Germinal center (tissue), 1 donor: ENCODE measurements at places on chromosomes 7 and 10.

GRCh38 chr10:63825111-63825510, 303.9 kb downstream of the REEP3 start:
- DNase-seq = no peak

DNA sequence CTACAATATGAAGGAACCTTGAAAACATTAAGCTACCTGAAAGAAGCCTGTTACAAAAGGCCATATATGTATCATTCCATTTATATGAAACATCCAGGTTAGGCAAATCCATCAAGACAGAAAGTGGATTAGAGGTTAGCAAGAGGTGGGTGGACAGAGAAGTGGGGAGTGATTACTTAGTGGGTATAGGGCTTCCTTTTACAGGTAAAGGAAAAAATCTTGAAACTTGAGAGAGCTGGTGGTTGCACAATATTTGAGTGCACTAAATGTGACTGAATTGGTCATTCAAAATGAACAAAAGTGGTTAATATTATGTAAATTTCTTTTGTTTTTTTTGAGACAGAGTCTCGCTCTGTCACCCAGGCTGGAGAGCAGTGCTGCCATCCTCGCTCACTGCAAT, 119.4 kb upstream of the KIF5B start:
- DNase-seq = no peak

GRCh38 chr10:10792681-10793080, 225.0 kb upstream of the CELF2 start:
- DNase-seq = no peak

DNA sequence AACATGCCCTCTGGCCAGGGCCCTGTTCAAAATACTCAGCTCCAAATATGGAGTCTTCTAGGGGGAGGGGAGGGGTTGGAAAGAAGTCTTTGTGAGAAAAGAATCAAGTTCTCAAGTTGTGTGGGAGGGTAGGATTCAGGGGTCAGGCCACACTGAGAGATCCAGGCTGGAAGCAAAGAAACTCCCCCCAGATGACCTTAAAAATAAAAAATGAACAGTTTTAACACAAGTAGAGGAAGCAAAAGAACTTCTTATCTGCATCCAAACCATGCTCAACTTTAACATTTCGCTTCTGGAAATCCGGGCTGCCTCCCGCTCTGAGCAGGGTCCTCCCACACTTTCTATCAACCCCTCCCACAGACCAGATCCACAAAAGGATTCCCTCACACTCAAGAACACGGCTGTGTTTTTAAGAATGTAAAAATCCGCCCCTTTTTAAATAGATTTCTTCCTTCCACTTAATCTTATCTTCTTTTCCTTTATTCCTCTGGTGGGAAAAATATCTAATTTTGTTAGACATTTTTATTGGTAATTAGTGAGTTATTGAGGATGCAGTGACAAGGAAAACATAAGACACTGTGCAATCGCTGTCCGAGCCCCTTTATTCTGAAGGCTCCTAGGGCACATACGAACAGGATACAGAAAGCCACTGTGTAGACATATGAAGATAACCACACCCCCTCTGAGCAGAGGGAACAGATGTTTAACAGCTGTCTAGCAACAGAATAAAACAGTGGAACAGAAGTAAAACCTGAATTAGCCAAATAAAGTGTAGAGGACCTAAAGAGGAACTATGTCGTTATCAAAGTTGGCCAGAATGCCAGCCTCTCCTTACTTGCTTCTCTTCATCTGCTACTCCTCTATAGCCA, 43.8 kb downstream of the CYTH3 start:
- peak; percentile 38 for DNase-seq

- no peak for DNase-seq
Measured at GRCh38 chr10:77422491-77423338, 214.9 kb downstream of the KCNMA1 start.

DNA sequence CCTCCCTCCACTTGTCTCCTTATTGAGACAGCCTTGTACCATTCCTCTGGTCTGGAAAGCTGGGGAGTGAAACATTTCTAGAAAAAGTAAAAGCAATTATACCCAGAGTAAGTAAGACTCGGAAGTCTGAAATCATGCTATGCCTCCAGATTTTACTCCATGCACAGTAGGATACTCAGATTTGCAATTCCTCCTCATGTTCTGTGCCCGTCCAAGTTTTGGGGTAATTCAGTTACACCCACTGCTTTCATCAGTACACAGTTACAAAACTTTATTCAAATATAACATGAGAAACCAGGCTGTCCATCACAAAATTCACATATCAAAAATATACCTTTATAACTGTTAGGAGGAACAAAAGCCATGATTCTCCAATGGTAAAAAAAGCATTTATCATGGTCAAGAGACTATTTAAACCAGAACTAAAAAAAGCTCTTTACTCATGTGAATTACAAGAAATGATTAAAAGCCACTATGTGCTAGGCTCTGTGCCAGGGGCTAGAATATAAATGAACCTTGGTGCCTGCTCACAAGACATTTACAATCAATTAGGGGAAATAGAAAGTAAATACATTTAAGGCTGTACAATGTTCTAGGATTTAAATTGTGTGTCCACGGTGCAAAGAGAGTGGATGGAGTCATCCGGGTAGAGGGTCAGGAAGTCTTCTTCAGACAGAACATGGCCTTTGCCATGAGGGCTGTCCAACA, 320.2 kb downstream of the ELMO1 start:
- no peak for DNase-seq

DNA sequence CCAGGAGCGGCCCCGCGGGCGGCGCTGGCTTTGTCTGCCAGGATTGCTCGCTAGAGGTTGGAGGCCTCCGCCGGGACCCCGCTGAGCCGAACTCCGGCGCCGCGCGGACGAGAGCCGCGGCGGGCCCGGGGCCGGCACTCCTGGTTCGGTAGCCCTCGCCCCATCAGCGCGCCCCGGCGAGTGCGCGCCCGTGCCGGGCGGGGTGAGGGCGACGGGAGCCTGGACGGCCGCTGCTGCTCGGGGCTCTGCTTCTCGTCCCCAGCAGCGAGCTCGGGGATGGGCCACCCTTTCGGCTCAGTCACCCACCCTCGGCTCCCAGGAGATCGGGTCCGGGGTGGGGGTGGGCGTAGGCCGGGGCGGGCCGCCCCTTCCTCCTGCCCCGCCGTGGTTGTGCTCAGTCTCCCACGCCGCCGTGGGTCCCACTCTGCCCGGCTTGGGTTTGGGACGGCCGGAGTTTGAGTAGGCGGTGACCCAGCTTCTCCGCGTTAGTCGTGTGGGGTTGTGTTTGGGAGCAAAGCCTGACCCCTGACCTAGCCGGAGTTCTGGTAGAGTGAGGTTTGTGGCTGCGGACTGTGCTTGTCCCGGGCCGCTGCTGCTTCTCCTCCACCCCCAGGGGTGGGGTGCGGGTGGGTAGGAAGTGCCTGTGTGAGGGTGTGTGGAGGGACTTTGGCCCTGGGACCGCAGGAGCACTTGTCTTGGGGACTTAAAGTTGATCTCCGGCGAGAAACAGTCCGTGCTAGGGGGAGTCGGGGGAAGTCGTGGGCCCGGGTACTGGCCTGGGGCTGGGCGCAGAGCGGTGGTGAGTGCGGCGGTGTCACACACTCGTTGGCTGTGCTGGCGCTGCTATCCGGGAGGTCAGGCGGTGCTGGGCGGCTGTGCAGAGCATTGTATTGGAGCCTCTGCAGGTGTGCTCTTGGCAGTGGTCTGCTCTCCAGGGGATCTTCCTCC, 677 bp downstream of the TSPAN14 start:
- DNase-seq = peak; percentile 59

DNA sequence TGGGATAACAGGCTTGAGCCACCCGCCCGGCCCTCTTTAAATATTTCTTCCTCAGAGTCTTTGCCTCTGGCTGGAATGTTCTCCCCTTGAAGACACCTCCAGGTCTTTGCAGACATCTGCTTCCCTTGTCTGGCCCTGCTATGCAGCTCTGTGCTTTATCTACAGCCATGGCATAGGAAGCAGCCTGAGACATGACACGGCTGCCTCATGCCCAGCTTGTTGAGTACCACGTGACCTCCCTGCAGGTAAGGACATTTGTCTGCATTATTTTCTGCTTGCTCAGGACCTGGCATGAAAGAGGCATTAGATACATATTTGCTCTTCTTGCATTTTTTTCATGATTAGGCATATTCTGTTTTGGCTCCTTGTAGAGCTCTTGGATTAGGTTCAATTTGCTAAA, 113.8 kb upstream of the KLF6 start:
- DNase-seq = no peak

GRCh38 chr10:74738542-74738941, 87.9 kb upstream of the KAT6B start:
- DNase-seq = no peak

- no peak for DNase-seq
Measured at GRCh38 chr10:110664483-110665420, 20.6 kb downstream of the RBM20 start.

- DNase-seq = no peak
Measured at GRCh38 chr10:30433306-30433729, 666 bp upstream of the MAP3K8 start.

DNA sequence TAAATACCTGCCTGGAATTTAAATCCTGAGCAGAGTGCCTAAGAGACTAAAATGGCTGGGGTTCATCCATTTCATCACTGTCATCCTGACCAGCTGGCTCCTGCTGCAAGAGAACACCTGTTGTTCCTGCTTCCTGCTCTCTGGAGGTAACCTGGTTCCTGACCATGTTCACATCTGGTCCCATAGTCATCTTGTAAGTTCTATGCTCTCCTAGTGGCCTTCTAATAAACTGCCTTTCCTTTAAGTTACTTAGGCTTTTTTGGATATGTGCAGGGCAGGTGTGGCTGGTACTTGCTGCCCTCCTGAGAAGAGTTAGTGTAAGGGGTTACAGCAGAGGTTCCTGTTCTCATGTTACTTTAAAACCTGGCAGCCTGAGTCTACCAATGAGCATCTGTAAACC, 80.0 kb downstream of the NRCAM start:
- no peak for DNase-seq

GRCh38 chr10:103724771-103725170, 130.6 kb downstream of the SH3PXD2A start:
- no peak for DNase-seq

DNA sequence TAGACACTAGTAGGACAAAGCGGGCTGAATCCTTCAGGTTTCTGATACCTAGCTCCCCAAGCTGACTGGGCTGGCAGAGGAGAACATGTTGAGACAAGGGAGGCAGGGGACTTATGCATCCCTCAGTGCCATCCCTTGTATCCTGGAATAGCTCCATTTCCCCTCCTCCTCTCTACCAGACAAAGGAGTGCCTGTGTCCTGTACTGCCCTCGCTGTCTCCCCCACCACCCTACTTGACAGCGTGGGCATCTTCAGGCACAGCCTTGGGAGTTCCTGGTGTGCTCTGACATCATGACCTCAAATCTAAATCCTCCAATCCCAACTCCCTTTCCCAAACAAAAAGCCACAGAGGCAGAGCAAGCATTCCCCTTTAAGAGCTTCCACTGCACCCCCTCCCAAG, 9.0 kb downstream of the SFXN3 start:
- no peak for DNase-seq

- DNase-seq = no peak
Measured at GRCh38 chr10:70528741-70529362, 50.3 kb downstream of the PALD1 start.

DNA sequence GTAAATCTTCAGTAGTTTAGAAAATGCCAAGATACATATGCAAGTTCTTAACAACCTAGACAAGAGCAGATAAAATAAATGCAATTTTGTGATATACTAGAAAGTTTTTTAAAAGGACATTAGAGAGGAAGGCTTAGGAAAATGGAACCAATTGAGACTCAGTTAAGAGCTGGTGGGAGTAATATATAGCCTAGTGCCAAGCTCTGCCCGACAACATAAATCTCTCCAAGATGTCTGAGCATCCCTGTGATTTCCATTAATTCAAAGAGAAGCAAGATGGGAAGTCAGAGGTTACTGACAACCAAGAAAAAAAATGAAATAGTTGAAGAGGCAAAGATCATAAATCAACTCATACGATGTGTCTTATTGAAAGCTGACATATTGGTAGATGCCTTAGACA, 74.5 kb downstream of the DGKB start:
- DNase-seq = no peak

- DNase-seq = no peak
Measured at GRCh38 chr10:49058463-49059255, 56.7 kb downstream of the VSTM4 start.

DNA sequence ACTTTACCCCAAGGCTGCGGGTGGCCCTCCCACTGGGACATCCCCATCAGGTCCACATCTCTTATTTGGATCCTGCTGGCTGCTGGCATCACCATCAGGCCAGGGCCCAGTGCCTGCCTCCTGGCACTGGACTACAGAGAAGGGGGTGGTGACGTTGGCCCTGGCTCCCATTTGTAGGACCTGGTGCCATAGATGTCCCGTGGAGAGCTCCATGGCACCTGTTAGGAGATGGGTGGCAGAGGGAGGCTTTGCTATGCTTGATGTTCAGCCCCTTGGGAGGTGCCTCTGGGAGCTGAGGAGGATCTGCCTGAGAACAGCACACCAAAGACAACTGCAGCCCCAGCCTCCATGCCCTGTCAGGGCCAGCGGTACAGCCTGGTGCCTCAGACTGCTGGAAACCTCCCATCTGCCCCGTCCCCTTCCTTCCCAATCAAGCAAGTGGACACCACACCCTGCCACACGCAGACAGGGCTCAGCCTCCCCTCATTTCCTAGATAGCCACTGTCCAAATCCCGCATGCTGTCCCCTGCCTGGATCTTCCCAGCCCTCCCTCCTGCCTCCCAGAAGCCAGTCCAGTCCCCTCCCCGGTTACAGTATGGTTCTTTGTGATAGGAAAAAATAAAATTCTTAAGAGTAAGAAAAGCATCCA, 230.0 kb upstream of the GRB10 start:
- no peak for DNase-seq

DNA sequence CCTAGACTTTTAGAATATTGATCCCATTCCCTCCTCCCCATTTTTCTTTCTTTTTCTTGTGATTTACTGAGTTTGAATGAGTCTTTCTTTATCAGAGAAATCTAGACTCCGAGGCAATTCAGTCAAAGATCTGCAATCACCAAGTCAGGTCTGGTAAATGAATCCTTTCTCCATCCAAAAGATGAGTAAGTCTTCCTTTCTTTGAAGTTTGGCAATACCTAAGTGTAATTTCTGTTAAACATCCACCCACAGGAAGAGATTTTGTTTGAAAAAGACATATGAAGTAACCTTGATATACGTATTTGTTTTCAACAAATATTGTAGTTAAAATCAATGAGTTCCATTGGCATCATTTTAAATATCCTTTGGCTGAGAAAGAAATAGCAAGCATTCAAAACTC, 58.3 kb downstream of the SLC39A12 start:
- DNase-seq = no peak

- no peak for DNase-seq
Measured at GRCh38 chr7:127751062-127751461, 99.1 kb downstream of the SND1 start.
